Stimulated activated CD4-positive, alpha-beta T cell treated with anti-CD3 and anti-CD28 coated beads, Interleukin-4, amount 100 ng/mL, for 24 hours (primary cell): ENCODE measurements at places on chromosomes 1 and 21.

DNA sequence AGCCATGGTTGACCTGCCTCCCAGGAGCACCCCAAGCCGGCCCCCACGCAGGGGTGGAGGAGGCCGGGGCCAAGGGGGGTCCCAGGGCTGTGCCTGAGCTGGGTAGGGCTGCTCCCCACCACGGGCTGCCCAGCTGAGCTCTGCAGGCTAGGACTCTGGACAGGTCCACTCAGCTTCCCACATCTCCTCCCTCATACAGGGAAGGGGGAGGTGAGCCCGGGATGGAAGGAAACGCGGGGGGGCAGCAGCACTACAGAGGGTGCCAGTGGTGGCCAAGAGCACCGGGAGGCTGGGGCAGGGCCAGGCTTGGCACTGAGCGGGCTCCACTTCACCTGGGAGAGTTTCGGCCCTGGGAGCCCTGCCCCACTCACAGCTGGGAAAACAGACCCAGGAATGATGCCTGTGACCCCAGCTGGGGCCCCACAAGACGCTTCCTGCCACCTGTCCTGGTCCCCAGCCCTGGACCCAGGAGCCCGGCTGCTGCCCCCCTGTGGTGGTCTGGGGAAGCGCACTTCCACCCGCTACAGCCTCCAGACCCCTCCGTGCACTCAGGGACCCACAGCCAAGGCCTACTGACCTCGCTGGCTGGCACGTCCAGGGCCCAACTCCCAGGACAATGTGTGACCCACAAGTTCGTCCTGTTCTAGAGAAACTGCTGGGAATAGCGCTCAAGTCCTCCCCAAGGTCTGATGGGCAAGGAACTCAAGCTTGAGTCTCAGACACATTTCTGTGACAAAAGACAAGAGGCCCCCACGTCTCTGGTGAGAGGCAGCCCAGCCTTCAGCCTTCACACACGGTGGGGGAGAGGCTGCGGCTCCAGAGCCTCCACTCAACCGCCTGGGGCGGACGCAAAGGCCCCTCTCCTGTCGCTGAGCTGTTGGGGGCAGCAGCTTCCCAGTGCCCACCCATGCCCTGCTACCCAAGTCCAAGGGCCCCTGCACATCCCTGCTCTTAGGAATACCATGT, 3.0 kb downstream of the AURKAIP1 start:
- DNase-seq: peak; percentile 81

DNA sequence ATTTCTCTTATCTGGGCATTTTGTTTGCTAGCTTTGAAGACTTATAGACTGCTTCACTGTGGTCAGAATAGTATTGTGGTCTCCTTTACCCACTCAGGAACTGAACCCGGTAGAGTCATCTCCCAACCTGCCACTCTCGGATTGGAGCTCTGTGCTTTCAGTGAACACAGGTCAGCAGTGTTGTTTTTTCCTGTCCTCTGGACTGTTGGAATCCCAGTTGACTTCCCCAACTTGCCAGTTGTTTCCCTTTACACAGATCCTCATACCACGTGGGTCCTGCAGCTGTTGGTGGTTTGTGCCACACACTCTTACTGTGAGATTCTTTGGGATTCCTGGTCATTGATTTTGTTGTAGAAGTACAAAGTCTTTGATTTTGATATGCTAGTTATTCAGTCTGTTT, 214.1 kb downstream of the DYRK1A start:
- no peak for DNase-seq

GRCh38 chr1:229093609-229094336, 177.1 kb upstream of the RAB4A start:
- DNase-seq: no peak

GRCh38 chr1:110074166-110074565, 3.7 kb upstream of the ALX3 start:
- DNase-seq: no peak

- no peak for DNase-seq
These were observed 45.4 kb downstream of the KCND3 start for GRCh38 chr1:111943846-111944749.

GRCh38 chr1:33319186-33319948, 1.5 kb downstream of the A3GALT2 start:
- DNase-seq: no peak

- DNase-seq: no peak
These were observed 22.6 kb downstream of the CACNA1S start for GRCh38 chr1:201089596-201089995.

DNA sequence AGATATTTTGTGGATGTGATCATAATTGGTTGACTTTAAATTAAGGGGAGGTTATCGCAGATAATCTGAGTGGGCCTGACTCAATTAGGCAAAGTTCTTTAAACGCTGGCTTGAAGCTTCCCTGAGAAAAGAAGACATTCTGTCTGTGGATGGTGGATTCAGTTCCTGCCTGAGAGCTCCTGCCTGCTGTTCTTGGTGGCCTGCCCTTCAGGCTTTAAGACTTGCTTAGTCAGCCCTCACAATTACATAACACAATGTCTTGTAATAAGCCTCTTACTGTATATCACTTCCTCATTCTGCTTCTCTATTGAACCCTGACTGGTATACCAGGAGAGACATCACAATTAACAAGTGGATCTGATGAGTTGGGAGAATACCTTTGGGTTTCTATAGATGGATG, 50.2 kb downstream of the KCNJ6 start:
- DNase-seq: no peak

DNA sequence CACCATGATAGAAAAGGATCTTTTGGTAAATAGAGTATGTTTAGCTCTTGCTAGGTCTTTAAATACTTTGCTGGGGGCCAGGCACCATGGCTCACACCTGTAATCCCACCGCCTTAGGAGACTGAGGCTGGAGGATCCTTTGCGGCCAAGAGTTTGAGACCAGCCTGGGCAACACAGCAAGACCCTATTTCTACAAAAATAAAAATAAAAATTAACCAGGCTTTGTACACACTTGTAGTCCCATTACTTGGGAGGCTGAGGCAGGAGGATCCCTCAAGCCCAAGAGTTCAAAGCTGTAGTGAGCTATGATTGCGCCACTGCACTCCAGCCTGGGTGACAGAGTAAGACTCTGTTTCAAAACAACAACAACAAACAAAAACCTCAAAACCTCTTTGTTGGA, 1.1 kb upstream of the KCNE2 start:
- no peak for DNase-seq

GRCh38 chr1:236025836-236026235, 39.1 kb downstream of the NID1 start:
- no peak for DNase-seq

GRCh38 chr21:26443867-26444266, 129.2 kb downstream of the CYYR1 start:
- DNase-seq: no peak

DNA sequence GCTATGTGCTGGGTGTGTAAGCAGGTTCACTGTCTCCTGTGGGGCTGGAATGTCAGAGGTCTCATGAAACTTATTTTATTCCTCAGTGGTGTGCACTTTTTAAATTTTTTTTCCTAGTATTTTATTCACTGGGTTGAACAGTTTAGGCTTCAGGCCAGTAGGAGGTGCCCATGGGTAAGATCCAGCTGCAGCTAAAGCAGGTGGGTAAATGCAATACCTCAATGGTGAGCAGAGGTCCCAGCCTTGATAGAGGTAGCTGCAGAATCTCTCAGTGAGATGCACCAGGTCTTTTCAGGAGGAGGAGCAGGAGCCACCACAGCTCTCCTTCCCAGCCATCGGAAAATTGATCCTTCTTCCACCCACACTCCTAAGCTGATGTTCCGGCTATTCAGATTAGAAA, 12.6 kb upstream of the OR6N2 start:
- DNase-seq: peak; percentile 50

- DNase-seq: no peak
These were observed 34.6 kb downstream of the LUZP1 start for GRCh38 chr1:23134055-23134454.

DNA sequence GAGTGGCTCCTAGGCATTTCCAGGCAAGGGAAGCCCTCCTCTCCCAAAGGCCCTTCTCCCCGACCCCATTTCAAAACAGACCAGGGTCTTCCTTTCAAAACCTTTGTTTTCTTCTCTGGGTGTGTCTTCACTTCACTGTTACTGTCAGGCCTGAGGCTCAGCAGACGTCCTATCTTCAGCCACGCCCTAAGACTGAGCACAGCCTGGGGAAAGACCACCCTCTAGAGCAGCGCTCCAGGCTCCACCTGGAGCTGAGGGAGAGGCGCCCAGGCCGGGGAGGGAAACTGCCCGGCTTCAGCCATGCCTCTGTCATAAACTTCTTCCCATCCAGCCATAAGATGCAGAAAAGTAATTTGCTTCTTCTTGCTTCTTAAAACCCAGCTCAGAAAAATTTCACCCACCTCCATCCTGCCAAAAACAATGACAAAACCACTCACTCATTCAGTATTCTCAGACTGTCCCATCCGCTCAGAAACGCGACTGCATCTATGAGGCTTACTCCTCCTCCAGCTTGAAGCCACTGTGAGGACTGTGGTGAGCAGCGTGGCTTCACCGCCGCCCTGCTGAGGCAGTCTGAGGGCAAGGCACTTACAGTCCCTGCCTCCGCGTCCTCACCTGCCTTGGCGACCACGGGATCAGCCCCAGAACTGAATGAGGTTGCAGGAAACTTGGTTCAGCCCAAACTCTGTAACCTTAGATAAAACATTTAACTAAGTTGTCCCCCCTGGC, 36.1 kb downstream of the VN1R5 start:
- DNase-seq: no peak

- no peak for DNase-seq
These were observed 109.5 kb upstream of the ADAR start for GRCh38 chr1:154717528-154717924.

DNA sequence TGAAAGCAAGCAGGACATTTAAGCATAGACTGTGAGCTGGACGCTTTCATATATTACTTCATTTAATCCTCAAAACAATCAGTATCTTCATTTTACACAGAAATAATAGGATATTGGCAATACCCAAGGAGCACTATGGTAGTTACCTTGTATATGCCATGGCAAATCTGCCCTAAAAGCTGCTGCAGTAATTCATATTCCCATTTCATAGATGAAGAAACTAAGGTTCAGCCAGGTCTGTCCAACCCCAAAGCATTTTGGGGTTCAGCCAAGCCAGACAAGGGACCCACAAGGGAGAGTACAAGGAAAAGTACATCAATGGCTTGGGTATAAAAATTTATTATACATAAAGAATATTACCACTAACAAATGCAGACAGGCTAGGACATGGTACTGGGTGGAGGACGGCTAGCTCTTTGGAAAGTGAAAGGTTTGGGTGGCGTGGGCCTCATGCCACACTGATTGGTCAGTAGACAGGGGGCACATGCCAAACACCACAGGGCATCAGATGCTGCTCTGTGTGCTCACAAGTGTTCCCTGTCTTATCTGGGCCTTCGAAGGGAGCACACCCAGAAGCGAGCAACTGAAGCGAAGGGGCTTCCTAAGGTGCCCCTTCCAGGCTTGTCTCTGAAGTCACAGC, 23.9 kb upstream of the PTAFR start:
- no peak for DNase-seq

DNA sequence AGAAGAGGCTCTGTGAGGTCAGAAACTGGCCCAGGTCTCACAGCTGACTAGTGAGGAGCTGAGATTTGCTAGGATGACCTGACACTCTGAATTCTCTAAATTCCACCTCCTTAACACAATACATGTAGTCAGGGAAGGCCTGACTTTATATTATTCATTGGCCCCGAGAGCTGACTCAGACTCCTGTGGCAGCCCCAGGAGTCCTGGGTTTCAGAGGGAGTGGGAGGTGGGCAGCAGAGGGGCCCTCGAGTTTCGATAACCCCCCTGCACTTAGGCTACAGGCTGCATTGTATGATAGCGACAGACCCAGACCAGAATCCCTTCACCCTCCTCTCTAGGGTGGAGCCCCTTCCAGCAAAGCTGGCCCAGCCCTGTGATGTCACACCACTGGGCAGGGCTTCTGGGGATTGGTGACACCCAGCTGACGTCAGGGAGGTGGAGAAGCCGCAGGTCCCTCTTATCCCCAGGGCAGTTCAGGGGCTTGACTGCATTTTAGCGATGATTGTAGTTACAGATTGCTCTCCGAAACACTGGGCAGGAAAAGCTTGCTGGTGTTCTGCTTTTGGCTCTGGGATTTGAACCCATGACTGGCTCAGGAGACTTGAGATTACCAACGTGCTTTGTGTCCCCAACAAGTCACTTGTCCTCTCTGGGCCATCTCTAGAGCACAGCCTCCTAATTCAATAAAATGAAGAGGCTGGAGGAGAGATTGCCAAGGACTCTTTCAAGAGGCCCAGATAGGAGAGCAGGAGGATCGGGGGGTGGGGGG, 17.0 kb upstream of the GPR37L1 start:
- no peak for DNase-seq

DNA sequence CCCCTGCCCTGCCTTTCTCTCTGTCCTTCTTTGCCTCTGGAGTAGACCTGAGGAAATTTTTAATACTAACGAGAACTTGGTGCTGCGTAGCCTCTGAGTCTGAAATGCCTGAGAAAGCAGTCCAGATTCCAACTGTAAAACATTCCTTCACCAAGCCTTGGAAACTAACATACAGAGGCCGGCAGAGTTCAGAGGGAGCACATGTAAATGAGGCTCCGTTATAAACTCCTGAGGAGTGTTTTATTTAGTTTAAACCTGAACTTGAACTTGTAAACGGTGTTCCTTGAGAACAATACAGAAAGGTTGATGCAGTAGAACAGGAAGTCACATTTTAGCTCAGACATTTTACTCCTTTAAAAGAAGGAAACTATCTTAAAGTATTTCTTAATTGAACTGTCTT, 280.7 kb downstream of the TM2D1 start:
- no peak for DNase-seq
